ENCODE measurements at places on chromosomes 4 and X.

GRCh38 chr4:74057588-74057987 is 19.1 kb upstream of the CXCL3 start:
- DNase-seq = no peak

DNA sequence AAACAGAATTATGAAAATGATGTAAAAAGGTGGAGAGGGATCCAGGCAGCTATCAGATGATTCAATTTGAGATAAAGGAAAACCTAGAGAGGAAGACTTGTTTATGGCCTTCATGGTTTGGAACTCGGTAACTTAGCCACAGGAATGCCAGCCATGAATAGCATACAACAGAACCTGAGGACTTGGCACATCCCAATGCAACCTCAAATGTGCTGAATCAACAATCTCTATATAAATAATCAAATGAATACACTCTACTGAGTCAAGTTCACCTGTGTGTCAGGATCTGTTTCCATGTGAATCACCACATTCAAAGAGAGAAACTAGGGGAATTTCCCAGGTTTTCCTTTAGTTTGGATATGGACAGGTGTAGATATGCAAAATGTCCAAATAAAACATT is 86.9 kb downstream of the MBNL3 start:
- no peak for DNase-seq

GRCh38 chr4:117786566-117786965 is 247.7 kb upstream of the NDST3 start:
- DNase-seq = no peak

DNA sequence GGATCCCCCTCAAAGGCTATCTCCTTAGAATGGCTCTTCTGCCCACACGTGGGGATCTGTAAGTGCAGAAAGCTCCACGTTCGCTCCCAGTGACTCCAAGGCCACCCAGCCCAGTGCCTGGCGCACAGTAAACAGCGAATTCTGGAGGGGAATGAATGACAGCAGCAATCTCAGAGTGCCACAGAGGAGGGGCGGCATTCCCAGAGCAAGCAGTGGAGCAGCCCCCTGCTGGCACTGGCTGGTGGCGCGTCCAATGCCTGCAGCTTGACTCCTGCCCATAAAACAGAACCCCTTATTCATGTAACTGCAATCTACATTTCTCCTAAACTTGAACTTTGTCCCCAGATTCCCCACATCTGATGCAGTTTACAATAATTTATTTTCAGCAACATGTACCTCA is 6.9 kb upstream of the HELT start:
- DNase-seq = no peak
